ENCODE measurements at places on chromosomes 6 and 20. TPM values are rescaled to one million over a fixed set of nuclear protein-coding genes. Genes with fewer than 3 reads are reported as not detected.

LZTS3 gene
- 17.2 TPM for total RNA-seq

CDKN1A gene
- 76.3 TPM for total RNA-seq

MCHR2 gene
- total RNA-seq: not detected

CTSA gene
- 174 TPM for total RNA-seq

DNA sequence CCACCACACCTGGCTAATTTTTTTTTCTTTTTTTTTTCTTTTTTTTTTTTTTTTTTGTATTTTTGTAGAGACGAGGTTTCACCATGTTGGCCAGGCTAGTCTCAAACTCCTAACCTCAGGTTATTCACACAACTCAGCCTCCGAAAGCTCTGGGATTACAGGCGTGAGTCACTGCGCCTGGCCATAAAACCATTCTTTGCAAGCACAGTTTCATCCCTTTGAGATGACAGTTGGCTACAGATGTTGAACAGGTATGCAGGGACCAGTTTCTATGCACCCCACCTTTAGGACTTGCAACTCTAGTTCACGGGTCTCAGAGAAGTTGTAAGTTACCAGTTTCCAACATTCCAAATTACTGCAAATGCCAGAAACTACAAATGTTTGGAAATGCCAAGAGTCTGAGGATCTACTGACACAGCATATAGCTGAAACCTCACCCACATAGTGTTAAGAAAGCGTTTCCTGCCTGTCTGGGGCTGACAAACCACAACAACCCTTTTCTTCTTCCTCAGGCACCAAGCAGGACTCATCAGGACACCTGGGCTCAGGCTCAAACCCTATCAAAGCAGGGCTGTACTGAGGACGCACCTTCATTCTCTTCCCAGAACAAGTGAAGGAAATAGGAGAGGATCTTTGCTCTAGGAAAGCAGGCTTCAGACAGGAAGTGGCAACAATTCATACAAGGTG lies 22.9 kb downstream of the ARHGAP18 start:
- no peak for DNase-seq

GRCh38 chr6:25103603-25104002 lies 167.8 kb upstream of the RIPOR2 start:
- DNase-seq: no peak

- DNase-seq: no peak
Measured at GRCh38 chr6:54813892-54814291, 32.7 kb upstream of the FAM83B start.

GRCh38 chr6:27091661-27092315 lies 155.7 kb upstream of the PRSS16 start:
- no peak for DNase-seq

- no peak for DNase-seq
Measured at GRCh38 chr6:166527849-166528248, 58.6 kb downstream of the RAMACL start.

DNA sequence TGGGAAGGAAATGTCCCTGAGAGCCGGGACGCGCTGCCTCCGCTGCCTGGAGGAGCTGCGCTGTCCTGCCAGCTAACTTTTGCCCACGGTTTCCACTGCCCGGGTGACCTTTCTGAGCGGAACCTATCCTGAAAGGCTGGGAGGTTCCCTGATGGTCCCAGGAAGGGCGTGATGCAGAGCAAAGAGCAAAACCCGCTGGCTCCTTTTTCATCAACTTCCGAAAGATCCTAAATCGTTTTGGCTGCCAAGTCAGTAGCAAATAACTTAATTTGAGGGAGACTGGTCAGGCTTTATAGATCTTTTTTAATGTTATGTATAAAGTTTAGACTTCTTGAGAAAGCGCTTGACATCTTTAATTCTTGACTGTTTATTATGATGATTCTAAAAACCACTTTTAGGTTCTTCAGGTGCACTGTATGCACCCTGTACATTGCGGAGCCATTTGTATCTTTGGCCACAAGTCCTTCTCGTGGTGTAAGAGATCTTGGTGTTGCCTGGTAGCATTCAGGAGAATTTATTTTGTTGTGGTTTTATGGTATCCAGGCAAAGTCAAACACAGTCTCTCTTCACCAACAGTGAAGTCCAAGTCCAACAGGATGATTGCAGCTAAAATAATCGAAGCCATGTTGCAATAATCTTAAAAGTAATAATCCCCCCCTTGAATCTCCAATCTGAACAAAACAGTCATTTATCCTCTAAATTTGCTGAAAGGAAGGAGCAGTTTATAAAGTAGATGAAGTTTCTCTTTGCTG lies at the start of gene SYNE1:
Gene SYNE1 (minus strand): TSS at position 67 of the 752 bp plus-strand sequence. CDS start 9,031 bp downstream, outside the sequence.
- DNase-seq: no peak

- DNase-seq: no peak
Measured at GRCh38 chr6:157270308-157270707, 53.0 kb downstream of the TMEM242 start.

DNA sequence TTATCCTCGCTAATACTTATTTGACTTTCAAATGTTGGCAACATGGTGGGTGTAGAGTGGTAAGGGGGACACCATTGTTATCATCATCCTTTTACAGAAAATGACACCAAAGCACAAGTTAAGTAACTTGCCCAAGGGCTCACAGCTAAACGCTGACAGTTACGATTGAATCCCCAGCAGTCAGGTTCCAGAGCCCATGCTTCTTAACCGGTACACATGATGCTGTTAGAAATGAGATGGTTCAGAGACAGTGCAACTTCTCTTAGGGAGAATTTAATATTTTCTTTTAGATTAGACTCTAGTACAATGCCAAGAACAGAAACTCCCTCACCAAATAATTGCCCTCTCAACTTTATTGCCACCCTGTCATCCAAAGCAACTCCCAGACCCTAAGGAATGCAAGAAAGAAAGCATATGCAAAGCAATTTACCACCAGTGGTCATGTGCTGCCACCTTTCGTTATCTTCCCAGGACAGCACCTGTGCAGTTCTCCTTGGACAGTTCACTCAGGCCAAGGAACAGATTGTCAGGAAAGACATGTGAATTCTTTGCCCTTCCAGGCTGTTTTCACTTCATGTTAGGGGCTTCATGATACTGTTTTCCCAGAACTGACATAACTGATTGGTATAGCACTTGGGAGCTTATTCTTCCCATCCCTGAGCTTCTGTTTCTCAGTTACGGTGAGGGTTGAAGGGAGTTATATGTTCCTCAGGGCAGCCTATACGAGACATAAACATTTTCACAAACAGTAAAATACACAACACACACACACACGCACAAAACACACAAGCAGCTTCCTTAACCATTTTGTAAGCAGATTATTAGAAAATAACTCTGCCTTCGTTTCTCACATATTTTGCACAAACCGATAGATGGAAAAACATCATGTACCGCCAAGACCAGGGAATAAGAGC lies 5.1 kb downstream of the HLA-DMA start:
- no peak for DNase-seq

DNA sequence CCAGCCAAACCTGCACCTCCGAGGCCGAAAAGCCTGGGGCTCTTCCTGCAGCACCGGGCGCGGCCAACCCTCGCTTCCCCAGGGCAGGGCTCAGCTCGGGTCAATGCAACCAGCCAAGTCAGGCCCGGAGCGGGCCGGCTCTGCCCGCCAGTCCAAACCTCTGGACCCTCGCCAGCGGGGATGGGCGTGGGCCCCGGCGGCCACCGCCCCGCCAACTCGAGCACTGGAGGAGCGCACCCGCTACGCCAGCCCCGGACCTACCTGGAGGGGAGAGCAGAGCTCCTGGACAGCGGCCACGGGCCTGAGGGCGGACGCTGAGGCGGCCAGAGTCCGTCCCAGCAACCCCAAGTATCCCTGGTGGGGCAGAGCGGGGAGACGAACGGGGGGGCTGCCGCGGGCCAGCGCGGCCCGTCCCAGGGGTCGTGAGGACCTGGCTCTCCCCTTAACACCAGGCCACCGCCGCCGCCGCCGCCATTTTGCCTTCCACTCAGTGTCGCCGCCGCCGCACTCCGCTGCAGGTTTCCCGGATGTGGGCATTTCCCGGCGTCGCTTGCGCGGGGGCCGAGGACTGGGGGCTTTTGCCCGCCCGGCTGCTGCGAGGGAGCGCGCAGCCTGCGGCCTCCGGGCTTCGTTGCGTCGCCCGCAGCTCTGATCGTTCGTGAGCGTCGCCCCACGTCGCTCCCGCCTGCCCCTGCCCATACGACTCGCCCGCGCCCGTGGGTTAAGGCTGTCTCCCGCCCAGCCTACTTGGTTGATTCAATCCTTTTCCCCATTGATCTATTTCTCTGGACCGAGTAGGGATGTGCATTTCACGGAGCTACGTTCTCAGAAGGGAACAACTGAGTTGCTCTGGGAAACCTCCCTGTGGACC lies at the start of gene LATS1:
Gene LATS1 (minus strand): TSS at position 514 of the 871 bp plus-strand sequence. CDS start 15,975 bp downstream, outside the sequence.
- DNase-seq: peak; percentile 92

- no peak for DNase-seq
Measured at GRCh38 chr6:12595161-12595811, 121.3 kb upstream of the PHACTR1 start.

DNA sequence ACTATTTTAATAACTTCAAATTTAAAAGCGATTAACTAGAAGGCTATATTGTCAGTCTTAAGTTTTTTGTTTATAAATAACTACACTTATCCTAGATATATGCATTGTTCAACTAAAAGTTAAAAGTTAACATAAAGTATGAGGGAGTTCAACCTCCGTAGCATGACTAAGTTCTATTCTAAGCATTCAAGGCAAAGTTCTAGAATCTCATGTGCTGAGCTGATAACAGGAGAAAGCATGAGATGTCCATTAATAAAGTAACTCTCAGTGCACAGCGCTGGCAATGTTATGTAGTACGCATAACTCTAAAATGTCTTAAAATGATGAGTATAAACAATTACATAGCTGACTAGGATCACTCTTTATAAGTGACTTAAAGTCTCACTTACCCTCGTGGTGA lies 264.8 kb downstream of the RNGTT start:
- no peak for DNase-seq

DNA sequence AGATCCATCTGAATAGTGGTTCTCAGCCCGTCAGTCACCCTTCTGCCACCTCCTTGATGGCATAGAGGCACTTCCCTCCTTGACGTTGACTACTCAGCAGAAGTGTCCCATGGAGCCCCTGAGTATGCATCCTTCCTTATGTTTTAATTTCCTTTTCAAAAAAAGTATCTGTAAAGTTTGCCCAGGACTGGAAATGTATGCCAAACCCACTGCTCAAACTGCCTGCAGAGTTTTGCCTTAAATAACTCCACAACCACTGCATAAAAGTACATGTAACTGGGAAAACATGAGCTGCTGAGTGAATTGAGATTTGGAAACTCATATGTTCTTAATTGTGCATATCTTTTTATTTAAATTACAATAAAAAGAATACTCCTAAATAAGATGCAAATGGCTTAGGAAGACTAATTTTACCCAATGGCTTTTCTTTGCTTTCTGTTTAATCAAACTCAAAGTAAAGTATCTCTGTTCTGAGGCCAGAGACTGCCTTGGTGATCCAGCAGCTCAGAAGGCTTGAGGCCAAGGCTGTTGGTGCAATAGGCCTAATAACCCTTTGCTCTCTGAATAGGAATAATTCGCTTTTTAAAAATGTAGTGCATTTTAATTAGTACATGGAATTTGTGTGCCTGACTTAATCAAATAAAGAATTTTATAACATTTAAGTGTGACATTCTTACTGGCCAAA lies 90.4 kb downstream of the FNDC1 start:
- DNase-seq: no peak

DNA sequence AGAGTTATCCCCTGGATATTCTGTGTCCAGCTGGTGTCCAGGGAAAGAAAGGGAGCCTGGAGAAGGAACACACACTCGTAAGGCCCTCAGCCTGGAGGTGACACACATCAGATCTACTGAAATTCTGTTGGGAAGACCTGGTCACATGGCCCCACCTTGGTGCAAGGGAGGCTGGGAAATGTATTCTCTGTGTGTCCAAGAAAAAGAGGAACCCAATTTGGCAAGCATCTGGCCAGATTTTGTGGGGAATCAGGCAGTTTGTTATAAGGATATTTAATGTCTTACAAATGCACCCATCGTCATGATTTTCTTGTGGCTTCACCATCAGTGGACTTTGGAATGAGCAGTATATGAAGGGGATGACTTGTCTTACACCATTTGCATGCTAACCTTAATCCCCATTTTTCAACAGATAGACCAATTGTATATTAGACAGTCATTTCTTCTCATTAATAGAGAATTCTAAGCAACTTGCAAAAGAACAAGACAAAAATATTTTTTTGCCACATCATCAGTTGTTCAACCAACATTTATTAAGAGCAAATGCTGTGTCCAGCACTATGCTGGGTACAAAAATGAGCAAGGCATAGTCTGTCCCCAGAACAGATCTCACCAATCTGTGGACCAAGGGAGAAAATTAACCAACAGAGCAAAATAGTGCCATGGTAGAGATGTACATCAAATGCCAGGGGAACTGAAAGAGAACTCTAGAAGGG lies 59.7 kb downstream of the ISM1 start:
- DNase-seq: no peak

GRCh38 chr6:30793521-30794194 lies 49.3 kb upstream of the IER3 start:
- no peak for DNase-seq

DNA sequence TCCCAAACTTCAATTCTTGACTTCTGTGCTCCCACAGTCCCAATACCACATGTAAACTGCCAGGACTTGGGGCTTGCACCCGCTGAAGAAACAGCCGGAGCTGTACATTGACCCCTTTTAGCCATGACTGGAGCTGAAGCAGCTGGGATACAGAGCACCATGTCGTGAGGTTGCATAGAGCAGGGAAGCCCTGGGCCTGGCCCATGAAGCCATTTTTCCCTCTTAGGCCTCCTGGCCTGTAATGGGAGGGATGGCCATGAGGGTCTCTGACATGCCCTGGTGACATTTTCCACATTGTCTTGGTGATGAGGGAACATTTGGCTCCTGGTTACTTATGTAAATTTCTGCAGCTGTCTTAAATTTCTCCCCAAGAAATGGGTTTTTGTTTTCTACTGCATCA lies 9.8 kb downstream of the RHAG start:
- DNase-seq: no peak

DNA sequence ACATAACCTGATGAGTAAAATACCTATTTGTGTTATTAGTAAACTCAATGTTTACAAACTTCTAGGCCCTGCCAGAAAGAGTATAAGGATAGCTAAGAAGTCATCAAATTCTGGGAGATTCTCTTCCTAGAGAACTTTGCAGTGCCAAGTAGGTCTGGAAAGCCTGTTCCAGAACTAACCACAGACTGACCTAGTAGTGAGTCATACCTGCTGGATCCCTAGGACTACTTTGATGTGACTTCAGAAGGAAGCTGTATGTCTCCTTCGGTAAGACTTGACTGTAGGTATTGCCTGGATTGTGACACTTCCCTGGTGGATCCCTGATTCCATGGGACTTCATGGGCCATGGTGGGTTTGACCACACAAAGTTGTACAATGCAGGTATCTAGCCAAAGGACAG lies 131.7 kb downstream of the DNAH8 start:
- DNase-seq: no peak

DNA sequence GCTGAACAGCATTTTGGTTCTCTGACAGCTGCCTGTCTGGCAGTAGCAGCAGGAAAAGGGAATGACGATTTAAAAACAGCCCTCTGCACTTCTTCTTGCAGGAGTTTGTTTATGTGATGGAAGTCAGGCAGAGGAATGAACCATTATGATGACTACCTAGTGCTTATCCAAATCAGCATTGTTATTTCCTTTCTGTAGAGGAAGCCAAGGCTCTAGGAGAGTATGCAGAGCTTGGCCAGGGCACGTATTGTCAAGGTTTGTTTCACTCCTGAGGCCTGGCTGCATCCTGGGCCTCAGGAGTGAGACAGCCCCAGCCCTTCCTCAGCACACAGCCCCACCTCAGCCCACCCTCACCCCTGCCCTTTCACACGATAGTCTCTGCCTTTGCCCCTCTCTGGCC lies 68.5 kb downstream of the FAM229B start:
- no peak for DNase-seq
